ENCODE measurements at places on chromosomes 16 and 17.

DNA sequence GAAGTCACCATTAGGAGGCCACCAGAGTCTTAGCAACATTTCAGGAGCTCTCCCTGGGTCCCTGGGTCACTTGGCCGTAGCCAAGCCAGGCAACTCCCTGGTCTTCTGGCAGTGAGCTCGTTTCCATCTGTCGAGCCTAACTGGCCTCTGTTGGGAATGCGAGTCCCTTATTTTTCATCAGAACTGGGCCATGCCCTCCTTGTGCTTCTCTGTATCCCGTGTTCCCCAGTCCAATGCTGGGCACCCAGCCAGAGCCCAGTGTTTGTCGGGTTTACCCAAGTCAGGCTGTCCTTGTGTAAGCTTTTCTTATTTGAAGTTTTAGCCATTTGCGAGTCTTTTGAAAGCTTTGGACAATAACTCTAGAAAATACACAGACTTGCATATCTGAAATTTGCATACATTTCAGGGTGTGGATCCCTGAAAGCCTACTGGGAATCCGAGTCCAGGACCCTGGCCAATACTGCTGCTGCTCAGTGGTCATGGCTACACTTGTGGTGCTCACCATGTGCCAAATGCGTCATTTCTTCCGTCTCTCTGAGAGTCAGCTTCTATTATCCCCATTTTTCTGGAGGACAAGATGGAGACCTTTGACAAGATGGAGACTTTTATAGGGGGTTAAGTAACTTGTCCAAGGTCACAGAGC, 81.6 kb upstream of the LGALS9 start:
- DNase-seq, result no peak

- no peak for DNase-seq
These were observed 1.0 kb upstream of the ZNF500 start for GRCh38 chr16:4767872-4768548.

DNA sequence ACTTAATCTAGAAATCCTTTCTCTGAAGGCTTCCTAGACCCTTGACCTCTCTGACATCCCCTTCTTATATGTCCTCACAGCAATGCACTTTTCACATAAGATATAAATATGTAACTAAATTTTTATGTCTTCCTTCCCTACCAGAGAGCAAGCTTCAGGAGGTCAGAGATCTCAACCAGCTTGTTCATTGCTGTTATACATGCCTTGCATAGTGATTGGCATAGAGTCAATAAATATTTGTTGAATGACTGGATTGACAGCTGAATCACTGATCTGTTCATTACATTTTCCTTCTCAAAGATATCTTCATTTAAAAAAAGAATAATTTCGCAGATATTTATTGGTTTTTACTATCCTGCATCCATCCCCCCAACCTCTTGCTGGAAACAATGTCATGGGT, 29.5 kb downstream of the HYDIN start:
- DNase-seq, result no peak

DNA sequence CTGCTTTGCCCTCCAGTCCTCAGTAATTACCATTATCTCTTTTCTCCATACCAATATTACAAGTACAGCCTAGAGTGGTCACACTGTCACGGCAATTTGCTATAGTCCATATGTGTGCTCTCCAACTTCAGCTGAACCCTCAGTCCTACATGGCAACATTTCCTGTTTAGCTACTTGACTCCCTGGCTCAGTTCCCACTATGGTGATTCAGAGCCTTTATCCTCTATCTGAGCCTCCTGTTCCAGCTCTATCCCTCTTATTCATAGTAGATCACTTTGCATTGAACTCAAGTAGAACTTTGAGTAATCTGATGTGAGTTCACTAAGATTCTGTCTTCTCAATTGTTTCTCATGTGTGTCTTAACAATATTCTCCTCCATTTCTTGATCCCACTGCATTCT, 43.7 kb upstream of the GOSR1 start:
- DNase-seq, result no peak

GRCh38 chr17:7307686-7308624, 527 bp downstream of the EIF5A start:
- no peak for DNase-seq

Data from esophagus squamous epithelium (tissue), 5 donors.